Common myeloid progenitor, CD34-positive (primary cell): ENCODE measurements at places on chromosomes 5 and 9.

- DNase-seq, result no peak
Observed at GRCh38 chr9:90204128-90204831, 438.3 kb downstream of the DIRAS2 start.

DNA sequence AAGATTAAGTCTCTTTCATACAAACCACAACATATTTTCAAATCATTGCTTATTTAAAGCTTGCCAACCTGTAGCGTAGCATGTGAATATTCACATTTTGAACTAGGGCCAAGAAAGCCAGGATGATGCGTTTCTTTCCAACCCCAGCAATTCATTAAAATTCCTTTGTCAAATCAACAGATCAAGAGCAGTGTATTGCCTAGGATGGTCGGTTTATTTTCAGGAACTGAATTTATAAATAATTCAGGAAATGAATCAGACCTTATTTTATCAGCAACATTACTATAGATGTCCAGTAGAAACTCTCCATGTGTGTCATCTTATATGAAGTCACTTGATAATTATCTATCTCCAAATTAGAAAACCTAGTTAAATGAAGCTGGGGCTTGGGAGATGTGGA lies 13.2 kb upstream of the AUH start:
- no peak for DNase-seq

DNA sequence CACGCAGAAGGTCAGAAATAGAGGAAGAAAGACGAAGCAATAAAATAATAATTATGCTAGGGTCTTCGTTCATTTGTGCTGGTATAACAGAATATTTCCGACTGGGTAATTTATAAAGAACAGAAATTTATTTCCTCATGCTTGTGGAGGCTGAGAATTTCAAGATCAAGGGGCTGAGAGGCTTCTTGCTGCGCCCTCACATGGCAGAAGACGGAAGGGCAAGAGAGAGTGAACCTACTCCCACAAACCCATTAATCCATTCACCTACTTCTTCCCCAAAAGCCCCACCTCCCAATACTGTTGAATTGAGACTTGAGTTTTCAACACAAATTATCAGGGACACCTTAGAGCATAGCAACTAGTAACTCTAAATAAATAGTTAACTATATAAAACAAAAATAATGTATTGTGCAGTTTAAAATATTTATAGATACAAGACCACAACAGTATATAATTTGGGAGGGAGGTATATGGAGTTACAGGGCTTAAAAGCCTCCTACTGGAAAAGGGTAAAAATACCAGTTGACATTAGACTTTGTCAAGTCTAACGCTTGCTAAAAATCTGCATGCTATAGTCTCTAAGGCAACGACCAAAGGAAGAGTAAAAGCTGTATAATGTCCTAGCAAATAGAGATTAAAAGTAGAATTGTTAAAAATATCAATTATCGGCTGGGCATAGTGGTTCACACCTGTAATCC lies 40.3 kb upstream of the NAA35 start:
- peak; percentile 79 for DNase-seq

DNA sequence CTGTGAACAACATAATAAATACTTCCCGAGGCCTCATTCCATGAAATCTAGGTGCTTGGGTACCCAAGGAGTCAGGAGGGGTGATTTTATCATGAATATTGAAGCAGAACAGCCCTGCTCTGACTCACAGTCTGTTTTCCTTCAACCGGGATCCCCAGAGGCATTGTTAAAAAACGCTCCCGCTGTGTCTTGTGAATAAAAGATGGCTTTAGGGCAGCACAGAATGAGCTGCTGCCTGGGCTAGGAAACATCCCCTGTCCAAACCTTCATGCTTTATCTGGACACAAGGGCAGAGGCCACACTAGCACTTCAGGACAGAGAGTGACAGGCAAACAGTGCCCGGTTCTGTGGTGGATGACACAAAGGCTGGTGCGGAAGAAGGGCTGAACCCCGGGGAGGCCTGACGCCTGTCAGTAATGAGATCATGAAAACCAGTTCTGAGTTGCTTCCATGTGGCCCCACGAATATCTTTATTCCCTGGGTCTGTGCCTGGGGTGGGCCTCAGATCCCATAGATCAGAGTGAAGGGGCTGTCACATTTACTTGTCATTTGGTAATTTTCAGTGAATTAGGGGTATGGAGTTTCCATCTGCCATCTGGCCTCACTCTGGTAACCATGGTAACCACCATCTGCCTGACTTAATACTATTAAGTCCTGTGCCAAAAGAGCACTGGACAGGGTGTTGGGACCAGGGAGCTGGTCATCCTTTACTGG lies 2.6 kb downstream of the IGFBPL1 start:
- no peak for DNase-seq

GRCh38 chr9:109743696-109744095 lies 36.3 kb upstream of the PALM2AKAP2 start:
- DNase-seq, result no peak

DNA sequence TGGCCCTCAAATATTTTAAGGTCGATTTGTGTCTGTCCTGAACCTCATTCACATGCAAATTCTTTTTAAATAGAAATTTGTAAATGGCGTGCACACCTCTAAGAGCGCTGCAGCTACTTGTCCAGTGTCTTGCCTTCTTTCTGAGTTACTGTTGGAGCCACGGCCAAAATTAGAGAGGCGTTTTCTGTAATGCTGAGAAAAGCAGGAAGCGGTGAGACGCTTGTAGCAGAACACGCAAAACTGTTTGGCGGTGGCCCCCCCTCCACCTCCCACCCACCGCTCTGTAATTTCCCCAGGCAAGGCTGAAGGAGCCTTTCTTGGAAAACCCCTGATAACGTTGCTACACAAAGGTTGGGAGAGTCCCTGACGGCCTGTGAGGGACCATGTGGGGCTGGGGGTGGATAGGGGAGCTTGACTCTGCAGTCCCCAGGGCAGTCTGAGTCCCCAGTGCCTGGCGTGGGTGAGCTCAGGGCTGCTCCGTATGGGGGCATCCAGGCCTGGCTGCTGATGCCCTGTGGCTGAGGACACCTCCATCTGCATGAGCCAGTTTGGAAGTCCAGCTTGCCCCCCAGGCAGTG lies 96.5 kb downstream of the GADD45G start:
- DNase-seq, result peak; percentile 92

- no peak for DNase-seq
Observed at GRCh38 chr5:59178482-59178881, 595.6 kb downstream of the RAB3C start.
